ENCODE measurements at places on chromosomes 5 and 9.

GRCh38 chr5:35182910-35183535 lies 47.3 kb downstream of the PRLR start:
- DNase-seq: peak; percentile 12

- DNase-seq: no peak
These were observed 78.7 kb upstream of the SAP30L start for GRCh38 chr5:154367101-154367500.

DNA sequence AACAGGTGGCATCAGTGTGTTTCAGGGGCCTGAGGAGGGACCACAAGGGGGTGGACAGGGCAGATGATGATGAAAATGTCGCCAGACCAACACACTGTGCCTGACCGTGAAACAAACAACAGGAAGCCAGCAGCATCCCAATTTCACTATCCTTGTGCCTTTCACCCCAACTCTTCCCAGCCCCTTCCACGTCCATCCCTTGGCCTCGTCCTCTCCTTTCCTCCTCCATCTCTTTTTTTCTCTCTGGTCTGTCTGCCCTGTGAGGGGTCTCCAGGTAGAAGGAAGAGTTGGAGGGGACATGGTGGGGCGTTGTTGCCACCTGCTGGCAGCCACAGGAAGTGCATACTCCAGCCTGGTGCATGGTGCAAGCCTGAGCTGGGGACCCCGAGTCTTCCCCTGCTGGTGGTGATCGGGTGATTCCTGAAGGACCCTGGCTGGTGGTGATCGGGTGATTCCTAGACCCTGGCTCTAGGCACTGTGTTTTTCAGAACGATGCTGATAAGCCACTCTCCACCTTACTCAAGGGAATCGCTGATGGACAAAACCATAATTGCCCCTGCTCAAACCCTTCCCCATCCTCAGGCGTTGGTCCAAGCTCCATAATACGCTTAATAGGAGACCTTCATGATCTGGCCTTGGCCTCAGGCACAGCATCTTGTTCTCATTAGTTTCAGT lies 21.7 kb upstream of the NSD1 start:
- peak; percentile 71 for DNase-seq

DNA sequence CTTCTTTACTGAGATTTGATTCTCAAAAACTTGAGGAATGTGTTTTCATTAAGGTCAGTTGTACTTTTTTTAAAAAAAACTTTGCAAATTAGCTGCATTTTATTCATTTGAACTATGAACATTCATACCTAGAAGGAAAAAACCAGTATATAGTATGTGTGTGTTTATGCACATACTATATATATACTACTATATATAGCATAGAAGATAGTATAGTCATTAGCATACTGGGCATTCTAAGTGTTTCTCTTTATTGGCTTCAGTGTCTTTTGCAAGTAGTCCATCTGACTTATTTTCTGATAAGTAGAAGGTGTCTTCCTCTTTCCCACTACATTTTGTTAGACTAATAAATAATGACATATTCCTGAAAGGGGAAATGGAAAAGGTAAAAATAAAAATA lies 33.0 kb downstream of the ELOVL7 start:
- no peak for DNase-seq

GRCh38 chr5:36214436-36214835 lies 27.3 kb downstream of the NADK2 start:
- no peak for DNase-seq

GRCh38 chr9:22056402-22056801 lies 47.3 kb upstream of the CDKN2B start:
- DNase-seq: no peak
